ENCODE measurements at places on chromosomes 2 and 18.

DNA sequence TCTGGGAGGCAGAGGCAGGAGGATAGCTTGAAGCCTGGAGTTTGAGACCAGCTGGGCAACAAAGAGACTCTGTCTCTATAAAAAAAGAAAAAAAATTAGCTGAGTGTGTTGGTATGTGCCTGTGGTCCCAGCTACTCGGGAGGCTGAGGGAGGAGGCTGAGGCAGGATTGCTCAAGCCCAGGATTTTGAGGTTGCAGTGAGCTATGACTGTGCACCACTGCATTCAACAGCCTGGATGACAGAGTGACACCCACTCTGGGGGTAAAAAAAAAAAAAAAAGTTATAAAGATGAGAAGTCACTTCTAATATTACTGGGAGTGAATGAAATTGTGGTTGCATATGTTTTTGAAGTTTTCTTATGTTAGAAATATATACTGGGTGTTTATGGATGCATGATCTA lies 71.6 kb downstream of the C2orf74 start:
- DNase-seq = no peak

- DNase-seq = no peak
Measured at GRCh38 chr2:142825861-142826260, 51.6 kb upstream of the KYNU start.

DNA sequence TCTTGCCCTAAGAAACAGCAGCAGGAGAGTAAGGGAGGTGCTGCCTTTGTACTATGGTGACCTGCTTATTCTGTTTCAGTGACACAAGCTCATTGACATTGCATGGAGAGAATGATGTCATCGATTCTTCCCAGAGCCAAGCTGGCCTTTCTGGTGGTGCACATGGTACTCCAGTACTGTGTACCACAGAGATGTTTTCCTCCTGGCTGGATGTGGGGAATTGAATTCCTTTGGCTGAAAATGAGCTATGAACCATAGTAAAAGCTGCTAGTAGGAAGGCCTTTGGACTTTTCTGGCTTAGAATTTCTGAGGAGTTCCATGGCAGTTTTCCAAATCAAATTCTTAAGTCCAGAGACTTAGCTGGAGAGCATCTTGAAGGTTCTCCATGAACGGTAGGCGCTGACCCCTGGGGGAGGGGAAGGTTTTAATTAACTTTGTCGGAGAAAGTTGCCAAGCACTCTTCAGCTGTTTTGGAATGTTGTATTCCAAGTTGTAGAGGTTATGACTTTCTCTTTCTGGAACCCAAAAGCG lies 17.1 kb upstream of the B3GNT2 start:
- DNase-seq = no peak

GRCh38 chr2:160445673-160446072 lies 47.9 kb downstream of the RBMS1 start:
- no peak for DNase-seq

DNA sequence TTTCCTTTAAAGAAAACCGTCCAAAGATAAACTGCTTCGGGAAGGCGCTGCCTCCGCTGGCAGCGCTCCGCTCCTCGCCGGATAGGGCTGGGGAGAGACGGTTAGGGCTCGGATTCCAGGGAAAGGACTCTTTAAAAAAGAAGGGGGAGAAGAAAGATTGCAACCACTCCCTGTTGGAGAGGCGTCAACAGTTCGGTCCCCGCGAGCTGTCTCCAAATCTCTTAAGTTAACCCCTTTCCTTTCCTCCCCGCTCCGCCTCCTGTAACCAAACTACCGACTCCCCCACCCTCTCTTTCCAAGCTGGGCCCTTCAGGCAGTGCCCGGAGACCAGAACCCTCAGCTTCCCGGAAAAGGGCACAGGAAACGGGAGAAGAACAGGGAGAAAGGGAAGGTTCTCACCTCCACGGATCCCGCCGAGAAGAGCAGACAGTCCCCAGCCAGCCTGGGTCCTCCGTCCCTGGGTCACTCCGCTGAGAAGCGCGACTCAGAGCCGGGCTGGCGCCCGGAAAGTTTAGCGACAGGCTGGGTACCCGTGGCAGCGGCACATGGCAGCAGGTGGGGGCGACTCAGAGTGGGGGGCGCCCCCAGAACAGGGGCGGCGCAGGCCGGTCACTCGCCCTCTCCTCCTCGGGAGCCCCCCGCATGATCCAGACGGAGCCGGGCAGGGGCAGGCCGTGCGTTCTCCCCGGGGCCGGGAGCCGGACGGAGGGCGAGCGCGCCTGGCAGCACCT lies 675 bp downstream of the FZD5 start:
- no peak for DNase-seq

DNA sequence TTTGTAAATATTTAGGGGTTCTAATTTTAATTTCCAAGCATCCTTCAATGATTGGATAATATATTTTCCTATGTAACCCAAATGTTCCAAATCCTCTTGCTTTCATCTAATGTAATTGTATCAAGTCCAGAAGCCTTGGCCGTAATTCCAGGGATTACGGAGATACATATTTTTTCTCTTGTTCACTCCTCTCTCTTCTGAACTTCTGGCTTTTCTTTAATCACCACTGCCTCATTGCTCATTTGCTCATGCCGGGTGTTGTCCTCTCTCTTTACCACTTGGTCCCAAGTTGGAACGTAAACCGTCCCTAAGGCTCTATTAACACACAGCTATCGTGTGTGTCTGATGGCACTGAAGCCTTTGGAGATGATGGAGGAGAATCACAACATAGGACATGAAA lies 188.7 kb upstream of the COL3A1 start:
- DNase-seq = no peak

DNA sequence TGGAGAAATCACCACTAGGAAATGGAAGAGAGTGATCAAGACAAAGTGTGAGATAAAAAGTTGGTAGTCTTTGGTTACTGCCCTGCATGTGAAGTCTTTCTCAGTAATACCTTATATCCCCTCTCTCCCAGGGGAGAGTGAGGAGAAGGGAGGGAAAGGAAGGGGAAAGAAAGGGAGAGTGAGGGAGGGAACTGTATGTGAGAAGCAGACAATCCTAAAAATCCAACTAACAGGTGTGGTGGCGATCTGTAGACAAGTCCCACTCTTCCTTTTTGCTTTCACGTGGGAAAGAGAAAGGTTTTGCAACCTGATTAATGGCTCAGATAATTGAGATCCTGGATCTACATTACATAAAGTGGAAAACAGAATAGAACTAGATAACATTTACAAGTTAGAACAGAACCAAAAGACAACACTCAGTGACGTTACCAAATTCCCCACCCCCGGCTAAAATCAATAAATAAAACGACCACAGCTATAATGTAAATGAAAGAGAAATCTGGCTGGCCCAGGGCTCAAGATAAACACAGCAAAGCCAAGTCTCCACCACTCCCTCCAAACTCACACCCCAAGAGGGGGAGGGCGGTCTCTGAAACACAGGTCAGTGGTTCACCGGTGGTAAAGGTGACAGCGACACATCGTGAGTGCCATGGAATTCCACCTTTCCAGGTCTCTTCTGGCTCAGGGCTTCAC lies 10.0 kb upstream of the APCDD1 start:
- DNase-seq = no peak

- DNase-seq = no peak
Measured at GRCh38 chr2:164960159-164960558, 4.8 kb upstream of the SLC38A11 start.

- DNase-seq = no peak
Measured at GRCh38 chr18:2979129-2979528, 33.8 kb downstream of the LPIN2 start.

DNA sequence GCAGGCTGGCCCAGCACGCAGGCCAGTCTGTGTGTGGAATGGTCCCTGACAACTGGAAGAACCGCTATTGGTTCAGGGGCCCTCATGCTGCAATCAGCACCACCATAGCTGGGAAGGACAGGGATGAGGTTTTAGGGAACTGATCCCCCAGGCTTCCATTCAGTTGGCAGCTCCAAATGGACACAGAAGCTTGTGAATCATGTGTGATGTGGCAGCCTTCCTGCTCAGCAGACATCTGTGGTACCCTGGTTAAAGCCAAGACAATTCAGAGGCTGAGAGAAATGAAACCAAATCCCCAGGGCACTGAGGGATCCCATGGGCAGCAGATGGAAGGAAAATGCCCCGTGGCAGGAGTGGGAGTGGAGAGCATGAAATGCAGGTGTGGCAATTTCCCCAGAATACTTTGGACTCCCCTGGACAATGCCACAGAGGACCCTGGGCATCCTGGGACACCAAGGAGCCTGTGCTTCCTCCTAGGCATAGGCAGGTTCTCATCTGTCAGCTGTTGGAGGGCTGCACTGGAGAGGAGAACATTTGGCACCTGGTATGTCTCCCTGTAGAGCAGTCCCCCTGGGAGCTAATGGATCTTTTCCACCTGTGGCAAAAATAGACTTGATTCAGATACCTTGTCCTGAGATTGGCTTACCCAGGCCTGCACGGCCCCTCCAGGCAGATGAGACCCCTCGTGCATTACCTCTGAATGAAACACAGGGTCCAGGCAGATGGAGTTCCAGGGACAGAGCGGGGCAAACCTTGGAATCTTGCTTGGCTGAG lies 162.2 kb upstream of the BCL2L11 start:
- DNase-seq = no peak

GRCh38 chr2:20594957-20595356 lies 55.9 kb downstream of the HS1BP3 start:
- no peak for DNase-seq

DNA sequence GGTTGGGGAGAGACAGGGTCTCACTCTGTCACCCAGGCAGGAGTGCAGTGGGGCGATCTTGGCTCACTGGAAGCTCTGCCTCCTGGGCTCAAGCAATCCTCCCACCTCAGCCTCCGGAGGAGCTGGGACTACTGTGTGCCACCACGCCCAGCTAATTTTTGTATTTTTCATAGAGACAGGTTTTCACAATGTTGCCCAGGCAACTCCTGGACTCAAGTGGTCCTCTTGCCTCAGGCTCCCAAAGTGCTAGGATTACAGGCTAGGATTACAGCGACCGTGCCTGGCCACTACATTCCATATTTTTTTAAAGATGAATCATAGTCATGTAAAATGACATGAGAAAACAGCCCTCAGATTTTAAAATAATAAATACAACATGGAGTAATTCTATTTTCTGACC lies 32.3 kb downstream of the CWC22 start:
- DNase-seq = no peak
